ENCODE measurements at places on chromosomes 6 and 20.

GRCh38 chr6:112879920-112880413, 532.8 kb downstream of the RFPL4B start:
- peak; percentile 2 for DNase-seq

DNA sequence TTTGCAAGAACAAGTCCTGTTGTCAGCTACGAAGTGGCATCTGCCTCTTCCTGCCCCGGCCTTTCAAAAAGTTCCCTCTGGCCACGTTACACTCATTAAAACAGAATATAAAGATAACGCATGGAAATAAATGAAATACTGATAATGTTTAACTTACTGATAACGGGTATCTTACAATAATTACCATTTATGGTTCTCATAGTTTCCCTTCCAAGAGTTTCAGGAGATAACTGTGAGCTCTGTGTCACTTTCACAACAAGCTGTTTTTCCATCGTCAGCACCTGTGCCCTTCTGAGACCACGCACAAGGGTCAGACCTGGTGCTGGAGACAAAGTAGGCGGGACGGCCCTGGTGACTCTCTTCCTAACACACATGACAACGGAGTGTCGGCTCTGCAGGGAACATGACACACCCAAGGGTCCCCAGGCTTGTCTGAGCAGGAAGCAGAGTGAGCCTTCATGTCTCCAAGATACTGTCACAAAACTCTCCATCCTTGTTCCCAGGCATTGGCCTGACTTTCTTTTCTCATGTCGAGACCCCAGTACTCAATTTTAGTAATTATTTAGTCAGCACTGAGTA, 86.2 kb upstream of the THBS2 start:
- no peak for DNase-seq

DNA sequence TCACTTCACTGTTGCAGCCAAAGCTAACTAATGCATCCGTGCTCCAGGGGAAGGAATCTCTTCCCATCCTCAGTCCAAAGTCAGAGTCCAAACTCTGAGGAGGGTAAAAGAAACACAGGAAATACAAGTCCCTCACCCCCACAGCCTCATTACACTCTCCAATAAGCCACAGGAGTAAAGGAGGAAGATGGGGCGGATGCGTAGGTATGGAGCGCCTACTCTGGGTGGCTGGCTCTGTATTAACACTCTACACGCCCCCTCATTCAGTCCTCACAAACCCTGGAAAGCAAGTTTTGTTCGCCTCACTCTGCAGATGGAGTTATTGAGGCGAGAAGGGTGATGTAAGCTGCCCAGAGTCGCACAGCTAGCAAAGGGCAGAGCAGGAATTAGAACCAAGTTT, 242.9 kb downstream of the NRN1 start:
- no peak for DNase-seq

GRCh38 chr6:52243282-52243893, 912 bp downstream of the IL17F start:
- no peak for DNase-seq

- no peak for DNase-seq
Measured at GRCh38 chr6:166617359-166617758, 9.7 kb downstream of the RPS6KA2 start.

DNA sequence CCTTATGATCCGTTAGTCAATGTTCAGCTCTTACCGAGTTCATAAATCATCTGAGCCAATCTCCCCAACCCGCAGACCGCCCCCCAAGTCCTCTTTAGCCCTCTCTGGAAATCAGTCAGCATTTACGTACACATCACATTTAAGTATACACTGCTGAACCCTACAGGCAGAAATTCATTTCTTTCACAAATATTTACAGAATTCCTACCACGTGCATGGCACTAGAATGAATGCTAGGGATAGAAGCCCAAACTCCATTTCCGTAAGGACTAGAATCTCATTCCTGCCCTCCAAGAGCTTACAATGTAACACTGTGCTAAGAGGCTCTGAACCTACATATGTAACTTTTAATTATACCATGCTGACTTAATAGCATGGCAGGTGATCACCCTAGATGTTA, 1.8 kb downstream of the OSER1 start:
- DNase-seq = no peak

GRCh38 chr20:48652961-48653705, 174.7 kb downstream of the PREX1 start:
- no peak for DNase-seq

GRCh38 chr6:43964659-43965570, 162.3 kb downstream of the MRPL14 start:
- no peak for DNase-seq

- no peak for DNase-seq
Measured at GRCh38 chr20:24518515-24518914, 49.1 kb downstream of the SYNDIG1 start.

GRCh38 chr6:92942549-92942948, 476.8 kb downstream of the EPHA7 start:
- DNase-seq = no peak

GRCh38 chr6:96116674-96117073, 100.9 kb downstream of the FUT9 start:
- DNase-seq = no peak

- DNase-seq = no peak
Measured at GRCh38 chr6:8269094-8269493, 166.3 kb downstream of the SLC35B3 start.

DNA sequence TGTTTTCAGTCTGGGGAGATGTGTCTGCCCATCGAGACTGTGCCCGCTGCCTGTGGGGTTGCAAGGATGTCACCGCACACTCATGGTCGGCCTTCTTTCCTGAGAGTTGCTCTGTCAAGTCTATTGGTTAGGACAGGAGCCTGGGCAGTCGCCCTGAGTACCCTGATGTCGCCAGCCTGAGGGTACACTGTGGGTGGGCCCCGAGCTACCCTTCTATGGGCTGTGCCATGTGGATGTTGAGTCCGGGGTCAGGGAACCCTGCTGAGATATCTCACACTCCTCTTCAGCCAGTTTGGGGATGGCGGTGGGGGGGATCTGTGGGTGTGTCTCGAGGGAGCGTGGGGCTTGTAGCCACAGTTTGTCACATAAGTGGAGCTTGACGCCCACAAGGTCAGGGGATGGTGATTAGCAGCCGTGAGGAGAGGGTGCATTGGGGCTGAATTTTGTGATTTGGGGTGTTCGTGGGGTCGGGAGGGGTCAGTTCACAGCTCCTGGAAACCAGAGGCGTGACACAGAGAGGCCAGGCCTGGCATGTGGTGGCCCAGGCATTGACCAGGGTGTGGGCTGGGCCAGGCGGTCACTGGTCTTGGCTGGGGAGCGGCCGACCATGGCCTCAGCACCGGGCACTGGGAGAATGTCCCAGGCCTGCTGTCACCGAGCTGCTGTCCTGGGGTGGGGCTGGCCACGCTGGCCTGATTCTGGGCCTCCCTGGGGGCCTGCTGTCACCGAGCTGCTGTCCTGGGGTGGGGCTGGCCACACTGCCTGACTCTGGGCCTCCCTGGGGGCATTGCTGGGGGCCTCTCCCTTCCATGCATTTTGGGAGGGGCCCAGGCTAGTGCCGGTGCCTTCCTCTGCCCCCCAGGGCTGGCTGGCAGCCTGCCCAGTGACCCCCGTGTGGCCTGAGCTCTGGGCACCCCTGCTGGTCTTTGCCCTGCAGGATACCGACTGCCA, 1.6 kb upstream of the NPBWR2 start:
- no peak for DNase-seq

GRCh38 chr6:7324520-7324919, 11.5 kb upstream of the SSR1 start:
- peak; percentile 27 for DNase-seq

DNA sequence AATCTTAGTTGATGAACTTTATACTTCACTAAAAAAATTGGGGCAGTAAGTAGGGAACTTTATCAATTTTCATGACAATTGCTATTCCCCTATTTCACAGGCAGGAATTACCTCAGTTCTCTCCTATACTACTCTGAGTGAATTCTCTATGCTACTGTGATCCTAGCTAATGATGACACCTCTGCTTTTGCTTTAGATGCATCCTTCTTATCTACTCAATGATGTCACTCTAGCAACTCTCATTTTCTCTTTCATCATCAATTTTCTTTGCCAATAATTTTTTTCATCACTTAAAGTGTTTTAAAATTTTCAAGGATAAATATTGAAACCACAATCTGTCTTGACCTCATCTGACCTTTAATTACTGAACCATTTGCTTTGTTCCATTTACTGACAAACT, 8.1 kb downstream of the DEFB114 start:
- DNase-seq = no peak

DNA sequence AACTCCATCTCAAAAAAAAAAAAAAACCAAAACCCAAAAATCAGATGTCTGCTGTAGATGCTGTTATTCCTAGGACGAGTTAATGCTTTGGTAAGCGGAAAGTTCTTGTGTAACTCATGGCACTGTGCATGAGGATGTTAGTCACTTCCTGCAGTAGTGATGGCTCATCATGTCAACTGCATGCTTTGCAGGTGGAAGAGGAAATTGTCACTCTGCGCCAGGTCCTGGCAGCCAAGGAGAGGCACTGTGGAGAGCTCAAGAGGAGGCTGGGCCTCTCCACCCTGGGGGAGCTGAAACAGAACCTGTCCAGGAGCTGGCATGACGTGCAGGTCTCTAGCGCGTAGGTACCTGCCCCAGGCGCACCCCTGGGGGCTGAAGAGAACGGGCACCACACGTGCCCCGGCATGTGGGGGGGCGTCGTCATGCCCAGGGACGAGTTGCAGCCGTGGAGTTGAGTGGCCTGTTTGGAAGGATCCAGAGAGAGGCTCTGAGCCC, 8.5 kb downstream of the TPD52L2 start:
- no peak for DNase-seq

- DNase-seq = no peak
Measured at GRCh38 chr6:158376631-158377081, 64.4 kb downstream of the TULP4 start.

DNA sequence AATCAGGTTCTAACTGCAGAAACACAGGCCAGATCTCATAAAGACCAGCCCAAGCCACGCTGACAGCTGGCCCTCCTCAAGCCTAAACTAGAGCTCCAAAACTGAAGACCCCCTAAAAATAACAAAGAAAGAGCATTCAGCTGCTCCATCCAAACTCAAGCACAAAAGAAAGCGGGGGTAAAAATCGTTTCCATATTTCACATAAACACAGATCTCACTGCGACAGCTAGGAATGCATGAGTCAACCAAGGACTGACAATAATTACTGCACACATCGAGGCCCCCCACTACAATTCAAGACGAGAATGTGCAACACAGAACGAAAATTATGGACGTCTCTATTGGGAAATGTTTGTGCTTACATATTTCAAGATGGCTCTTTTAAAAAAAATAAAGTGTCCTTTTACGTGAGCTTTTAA, 31.1 kb downstream of the CNKSR3 start:
- DNase-seq = no peak

DNA sequence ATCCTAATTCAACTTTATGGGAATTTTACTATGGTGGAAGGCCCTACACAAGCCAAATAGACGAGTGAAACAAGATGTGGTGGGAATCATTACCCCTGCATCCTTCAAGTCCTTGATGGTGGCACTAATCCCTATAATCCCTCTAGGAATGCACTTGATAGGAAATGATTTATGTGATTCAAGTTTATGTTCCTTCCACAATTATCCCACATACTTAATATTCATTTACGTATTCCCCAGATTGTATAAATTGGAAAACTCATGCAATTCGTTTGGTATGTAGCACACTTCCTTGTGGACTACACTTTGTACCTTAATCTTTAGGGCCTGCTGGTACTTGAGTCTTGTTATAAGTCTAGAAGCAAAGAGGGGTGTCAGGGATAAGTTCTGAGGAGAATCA, 40.8 kb downstream of the PKIB start:
- DNase-seq = no peak

DNA sequence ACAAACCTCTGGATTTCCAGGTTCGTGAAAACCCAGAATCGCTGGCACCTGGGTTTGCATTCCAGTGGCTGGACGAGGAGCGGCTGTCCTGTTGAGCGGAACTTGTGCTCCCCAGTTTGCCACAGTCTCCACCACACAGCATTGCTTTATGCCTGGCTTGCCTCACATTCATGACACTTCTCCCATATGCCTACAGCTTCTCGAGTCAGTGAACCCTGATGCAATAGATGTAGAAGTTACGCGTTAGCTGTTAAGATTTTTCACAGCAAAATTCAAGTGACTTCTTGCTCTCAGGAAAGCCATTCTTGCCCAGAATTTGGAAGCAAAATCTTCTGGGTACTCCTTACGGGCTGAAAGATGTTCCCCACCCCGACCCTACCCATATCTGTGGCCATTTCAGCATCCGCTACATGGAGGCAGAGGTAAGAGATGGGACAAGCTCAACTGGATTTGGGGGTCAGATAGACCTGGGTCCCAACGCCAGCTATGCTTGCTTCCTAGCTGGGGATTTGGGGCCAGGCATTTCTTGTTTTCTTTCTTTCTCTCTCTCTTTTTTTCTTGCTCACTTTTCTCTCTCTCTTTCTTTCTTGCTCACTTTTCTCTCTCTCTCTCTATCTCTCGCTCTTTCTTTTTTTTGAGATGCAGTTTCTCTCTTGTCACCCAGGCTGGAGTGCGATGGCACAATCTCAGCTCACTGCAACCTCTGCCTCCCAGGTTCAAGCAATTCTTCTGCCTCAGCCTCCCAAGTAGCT, 12.4 kb upstream of the GDAP1L1 start:
- DNase-seq = no peak

GRCh38 chr20:32078791-32079190, 26.7 kb downstream of the HCK start:
- no peak for DNase-seq

- DNase-seq = no peak
Measured at GRCh38 chr6:25327432-25327831, 48.3 kb downstream of the CARMIL1 start.

- DNase-seq = no peak
Measured at GRCh38 chr20:4082406-4083097, 67.2 kb upstream of the RNF24 start.

DNA sequence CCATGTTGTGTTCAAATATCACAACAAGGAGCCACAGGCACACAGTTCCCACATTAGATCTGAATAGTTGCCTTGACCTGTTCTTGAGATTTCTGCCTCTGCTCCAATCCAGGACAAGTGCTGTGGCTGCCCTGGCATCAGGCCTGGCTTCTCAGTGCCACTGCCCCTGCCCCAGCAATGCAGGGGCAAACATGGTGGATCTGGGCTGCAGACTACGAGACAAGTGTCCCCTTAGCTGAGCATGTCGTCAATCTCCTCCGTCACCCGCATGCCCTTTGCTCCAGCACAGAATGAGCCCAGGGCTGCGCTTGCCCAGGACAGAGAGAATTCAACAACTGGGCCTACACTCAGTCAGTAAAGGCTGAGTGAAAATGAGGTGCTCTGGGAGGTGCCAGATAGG, 201.6 kb downstream of the SYNDIG1 start:
- DNase-seq = no peak

DNA sequence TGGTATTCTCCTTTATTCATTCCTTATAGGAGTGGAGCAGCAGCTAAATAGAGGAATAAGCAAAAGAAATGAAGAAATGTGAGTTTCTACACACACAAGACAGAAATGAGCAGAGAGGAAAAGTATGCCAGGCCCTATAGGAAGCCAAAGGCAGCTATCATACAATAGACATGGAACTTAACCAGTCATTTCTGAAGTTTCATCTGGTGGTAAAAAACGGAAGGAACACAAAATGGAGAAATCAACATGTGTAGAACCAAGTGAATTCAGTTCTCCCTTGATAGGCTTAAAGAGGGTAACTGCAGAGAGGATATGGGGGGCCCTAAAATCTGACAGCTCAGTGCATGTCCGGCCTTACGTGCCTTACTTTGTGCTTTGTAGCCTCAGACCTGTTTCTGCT, 44.6 kb downstream of the TSBP1 start:
- DNase-seq = no peak

- DNase-seq = no peak
Measured at GRCh38 chr6:13248053-13248452, 80.3 kb downstream of the TBC1D7 start.

- no peak for DNase-seq
Measured at GRCh38 chr6:105179244-105180065, at the start of gene POPDC3. POPDC3 (minus strand) TSS chr6:105180014; CDS start chr6:105161909, 18,105 bp downstream.
